ENCODE measurements at places on chromosomes 11 and 22.

DNA sequence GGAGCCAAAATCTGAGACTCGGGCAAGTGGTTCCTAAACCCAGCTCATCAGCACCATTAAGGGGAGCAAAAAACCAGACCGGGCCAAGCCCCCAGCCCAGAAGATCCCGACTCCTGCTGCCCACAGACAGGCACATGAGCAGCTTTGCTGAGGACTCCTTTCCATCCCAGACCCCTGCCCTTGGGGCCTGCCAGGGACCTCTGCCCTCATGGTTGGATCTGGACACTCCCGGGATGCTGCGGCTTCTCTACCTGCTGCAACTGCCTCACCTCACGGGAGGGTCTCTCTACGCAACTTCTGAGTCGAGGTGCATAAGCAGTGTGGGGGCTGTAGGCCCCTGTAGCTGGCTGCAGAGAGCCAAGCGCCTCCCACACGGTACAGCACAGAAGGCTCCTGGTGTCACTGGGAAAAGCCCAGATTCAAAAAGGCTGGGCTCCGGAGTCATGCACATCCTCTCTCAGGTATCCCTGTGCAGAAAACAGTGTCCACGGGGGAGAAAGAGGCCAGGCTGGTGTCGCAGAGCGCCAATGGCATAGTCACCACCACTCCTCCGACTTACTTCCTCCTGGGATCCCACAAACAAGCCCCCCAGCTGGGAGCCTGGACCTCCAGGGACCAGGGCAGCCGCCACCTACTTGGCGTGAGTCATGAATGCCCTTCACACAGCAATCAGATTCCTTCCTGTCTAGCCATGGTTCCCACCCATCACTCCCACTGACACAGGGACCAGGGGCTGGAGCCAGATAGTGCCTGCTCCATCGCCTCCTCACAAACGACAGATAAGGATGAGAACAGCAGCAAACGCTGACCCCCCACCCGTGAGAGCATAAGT, 122.1 kb downstream of the BCR start:
- DNase-seq = no peak

DNA sequence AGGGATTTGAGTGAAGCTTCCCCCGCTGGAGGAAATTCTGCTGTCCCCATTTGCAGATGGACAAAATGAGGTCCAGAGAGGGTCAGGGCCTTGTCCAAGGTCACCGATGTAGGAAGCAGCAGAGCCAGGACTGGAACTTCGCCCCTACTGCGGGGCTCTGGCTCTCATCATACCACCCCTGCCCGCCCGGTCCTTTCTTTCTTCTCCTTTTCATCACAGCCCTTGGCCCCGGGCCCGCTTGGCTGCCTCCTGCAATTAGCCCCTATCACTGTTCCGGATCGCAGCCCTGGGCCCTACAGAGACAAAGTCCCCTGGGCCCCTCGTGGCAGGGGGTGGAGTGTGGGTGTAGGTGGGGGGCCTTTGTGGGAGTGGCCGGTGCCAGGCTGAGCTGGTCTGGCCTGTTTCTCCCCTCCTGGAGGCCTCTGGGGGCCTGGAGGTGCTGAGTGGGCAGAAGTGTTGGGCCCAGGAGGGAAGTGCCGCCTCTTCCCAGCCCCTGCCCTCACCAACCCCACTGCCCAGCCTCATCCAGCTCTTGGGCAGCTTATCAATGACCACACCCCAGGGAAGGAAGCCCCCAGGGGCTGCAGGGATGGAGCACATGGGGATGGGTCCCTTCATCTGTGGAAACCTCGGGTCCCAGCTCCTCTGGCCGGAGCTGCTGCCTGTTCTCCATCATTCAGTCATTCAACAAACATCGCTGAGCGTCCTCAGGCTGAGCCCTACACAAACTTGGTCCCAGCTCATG, 3.4 kb downstream of the EMID1 start:
- peak; percentile 19 for DNase-seq

DNA sequence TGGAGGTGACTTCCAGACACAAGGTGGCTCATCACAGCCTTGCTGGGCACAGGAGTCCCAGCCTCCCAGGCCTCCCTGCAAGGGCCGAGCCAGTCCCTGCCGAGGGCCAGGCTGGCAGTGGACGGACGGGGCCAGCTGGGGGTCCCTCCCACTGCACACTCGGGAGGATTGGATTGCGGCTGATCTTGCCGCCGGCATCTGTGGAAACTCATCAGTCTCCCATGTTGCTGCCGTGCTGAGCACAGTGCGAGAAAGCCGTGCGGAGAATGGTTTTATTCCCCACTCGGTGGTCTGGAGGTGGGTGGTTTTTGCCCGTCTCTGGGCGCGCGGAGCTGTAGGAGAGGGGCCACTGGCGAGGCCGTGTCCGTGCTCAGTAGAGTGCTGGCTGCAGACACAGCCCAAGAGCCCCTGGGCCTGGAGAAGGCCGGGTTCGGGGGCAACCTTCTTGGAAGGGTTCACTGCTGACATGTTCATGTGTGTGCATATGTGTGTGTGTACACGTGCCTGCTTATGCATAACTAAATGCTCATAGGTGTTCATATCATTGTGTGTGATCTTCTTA, 1246.4 kb downstream of the BRD1 start:
- DNase-seq = no peak

- no peak for DNase-seq
Observed at GRCh38 chr11:116833491-116833815, 3.7 kb downstream of the APOC3 start.

DNA sequence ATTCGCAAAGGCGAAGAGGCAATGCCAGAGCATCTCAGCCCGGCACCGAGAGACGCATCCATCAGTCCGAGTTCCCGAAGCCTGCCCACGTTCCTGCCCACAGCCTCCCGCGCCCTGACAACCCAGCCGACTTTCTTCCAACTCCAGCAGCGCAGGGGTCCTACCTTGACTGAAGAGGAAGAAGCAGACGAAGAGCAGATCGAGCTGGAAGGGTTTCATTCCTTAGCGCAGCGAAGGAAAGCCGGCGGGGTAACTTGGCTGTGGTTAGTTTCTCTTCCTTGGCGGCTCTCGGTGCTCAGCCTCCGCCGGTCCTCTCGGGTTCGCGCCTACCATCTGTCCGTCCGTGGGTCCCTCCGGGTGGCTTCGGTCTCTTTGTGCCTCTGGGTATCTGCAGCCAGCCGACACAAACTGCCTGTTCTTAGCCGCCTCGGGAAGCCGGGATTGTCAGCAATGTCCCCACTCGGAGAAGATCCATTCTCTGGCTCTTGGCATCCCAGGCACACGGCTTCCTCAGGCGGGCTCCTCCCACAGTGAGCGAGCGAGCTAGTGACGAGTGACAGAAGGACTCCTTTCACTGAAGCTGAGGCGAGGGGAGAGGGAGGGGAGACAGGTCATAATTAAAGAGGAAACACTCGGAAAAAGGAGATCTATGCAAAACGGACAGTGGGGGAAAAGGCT, at the start of gene KIRREL3:
Gene KIRREL3 (minus strand): TSS at position 480 of the 678 bp plus-strand sequence.
- DNase-seq = no peak

- DNase-seq = peak; percentile 30
Observed at GRCh38 chr11:134417871-134418840, 6.1 kb upstream of the B3GAT1 start.

DNA sequence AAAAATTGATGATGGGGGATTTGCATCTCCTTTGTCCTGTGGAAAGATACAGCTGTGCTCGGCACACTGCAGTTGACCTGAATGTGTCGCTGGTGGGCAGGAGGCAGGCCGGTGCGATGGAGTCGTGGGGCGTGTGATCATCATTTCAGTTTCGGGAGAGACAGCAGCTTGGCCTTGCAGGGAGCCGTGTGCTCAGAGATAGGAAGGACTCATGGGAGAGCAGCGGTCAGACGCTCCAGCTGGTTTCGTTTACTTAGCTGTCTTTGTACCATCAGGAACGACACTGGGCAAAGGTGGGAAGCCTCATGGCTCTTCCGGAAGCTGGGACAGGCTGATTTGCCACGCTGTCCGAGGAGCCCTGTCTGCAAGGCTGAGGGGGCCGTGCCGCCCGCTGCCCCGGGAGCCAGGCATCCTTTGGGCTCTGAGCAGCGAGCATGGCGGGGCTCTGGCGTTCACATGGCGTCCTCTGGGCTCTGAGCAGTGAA, 32.7 kb downstream of the GRAMD4 start:
- no peak for DNase-seq

- no peak for DNase-seq
Observed at GRCh38 chr11:108216988-108217387, 5.5 kb downstream of the NPAT start.

DNA sequence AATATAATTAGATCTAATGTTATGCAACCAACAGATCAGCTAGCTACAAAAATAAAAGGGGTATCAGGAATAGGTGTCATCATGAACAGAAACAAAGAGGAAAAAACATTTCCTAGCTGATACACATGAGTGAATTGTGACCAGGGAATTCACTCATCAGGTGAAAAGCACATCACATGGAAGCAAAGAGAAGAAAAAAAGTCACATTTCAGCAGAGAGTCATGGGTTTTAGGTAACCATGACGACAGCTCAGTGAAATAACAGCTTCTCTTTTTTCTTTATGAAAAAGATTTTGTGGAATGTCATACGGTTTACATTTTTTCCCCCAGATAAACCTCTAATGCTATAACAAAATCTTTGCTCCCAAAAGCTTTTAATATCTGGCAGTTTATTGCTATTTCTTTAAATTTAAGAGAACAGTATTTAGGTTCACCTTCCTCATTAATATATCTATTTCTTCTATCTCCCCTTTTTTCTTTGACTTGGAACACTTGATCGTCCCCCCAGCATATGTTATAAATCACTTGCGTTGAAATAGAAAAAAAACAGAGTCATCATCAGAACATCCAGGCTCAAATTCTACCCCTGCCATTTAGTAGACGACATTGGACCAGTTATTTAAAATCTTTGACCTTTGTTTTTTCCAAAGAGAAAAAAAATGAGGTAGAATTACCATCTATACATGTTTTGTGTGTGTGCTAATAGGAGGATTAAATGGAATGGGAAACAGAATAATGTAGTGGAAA, 5.3 kb downstream of the TYR start:
- no peak for DNase-seq

GRCh38 chr22:47196166-47196849, 433.9 kb downstream of the TBC1D22A start:
- DNase-seq = peak; percentile 9

DNA sequence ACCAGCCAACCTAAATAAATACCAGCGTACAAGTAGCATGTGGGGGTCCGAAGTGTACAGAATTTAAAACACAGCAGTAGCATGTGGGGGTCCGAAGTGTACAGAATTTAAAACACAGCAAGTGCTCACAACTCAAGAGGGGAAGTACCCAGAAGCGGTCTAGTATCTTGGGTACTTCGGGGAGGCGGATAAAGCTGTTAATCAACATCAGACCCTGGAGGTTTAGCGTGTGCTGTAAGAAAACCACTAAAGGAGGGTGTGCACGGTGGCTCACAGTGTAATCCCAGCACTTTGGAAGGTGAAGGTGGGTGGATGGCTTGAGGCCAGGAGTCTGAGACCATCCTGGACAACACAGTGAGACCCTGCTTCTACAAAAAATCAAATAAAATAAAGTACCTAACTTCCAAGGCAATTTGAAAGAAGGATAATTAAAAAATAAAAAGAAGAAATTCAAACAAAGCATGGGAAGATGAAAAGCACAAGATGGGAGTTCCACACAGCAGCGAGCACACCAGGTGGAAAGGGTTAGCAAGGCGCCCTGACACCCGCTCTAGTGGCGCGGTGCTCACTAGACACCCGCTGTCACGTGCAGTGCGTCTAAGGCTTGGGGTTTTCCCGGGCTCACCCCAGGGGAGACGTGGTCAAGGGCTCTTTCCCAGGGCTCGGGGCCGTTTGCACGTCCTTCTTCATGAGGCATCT, 35.0 kb upstream of the MOB2 start:
- DNase-seq = no peak

GRCh38 chr11:26793487-26793886, 71.6 kb upstream of the SLC5A12 start:
- no peak for DNase-seq

GRCh38 chr11:44797886-44798606, 71.3 kb downstream of the TSPAN18 start:
- no peak for DNase-seq

GRCh38 chr22:30094804-30095203, 14.5 kb downstream of the HORMAD2 start:
- no peak for DNase-seq

DNA sequence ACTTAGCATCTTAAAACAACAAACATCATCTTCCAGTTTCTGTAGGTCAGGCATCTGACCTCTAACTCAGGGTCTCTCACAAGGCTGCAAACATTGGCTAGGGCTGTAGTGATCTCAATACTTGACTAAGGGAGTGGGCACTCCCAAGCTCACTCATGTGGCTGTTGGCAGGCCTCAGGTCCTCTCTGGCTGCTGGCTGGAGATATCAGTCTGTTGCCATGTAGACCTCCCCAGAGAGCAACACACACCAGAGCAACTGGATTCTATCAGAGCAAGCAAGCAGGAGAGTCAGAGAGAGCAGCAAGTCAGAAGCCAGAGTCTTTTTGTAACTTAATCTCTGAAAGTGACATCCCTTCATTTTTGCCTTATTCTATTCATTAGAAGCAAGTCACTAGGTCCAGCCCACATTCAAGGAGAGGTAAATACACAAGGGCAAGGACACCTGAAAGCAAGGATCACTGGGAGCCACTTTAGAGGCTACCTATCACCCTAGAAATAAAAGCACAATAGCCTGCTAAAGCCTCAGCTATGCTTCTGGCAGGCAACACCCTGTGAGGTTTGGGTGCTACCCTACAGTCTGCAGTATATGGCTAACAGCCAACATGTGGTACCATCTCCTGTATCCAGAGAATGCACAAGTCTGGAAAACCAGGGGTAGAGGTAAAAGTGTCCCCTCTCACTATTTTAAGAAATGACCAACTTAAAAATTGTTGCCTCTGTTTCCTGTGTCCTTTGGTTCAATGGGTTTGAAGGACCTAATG, 33.5 kb upstream of the CD44 start:
- peak; percentile 21 for DNase-seq

- DNase-seq = no peak
Observed at GRCh38 chr11:91435694-91436395, 788.8 kb upstream of the FAT3 start.

- DNase-seq = no peak
Observed at GRCh38 chr22:47101321-47101885, 339.0 kb downstream of the TBC1D22A start.

Data from mucosa of gallbladder (tissue), 1 donor.